Ascending aorta (tissue), 2 donors: ENCODE measurements at places on chromosomes 4 and X. TPM values are rescaled to one million over a fixed set of nuclear protein-coding genes. Genes with fewer than 3 reads are reported as not detected.

Gene SHROOM2
- total RNA-seq = 7.5 TPM

Gene CHRDL1
- 43.5 TPM for total RNA-seq

Gene CT45A10
- total RNA-seq = not detected

Gene NAA11
- total RNA-seq = not detected
